Stimulated activated CD4-positive, alpha-beta T cell treated with anti-CD3 and anti-CD28 coated beads, TNF-alpha, amount 100 ng/mL, for 1 hour (primary cell): ENCODE measurements at places on chromosomes 3 and 15.

GRCh38 chr15:91975241-91975978, 121.9 kb downstream of the SLCO3A1 start:
- no peak for DNase-seq

GRCh38 chr3:99576904-99577559, 61.4 kb upstream of the COL8A1 start:
- no peak for DNase-seq

- DNase-seq = no peak
Observed at GRCh38 chr15:57496946-57497869, 94.5 kb upstream of the MYZAP start.

DNA sequence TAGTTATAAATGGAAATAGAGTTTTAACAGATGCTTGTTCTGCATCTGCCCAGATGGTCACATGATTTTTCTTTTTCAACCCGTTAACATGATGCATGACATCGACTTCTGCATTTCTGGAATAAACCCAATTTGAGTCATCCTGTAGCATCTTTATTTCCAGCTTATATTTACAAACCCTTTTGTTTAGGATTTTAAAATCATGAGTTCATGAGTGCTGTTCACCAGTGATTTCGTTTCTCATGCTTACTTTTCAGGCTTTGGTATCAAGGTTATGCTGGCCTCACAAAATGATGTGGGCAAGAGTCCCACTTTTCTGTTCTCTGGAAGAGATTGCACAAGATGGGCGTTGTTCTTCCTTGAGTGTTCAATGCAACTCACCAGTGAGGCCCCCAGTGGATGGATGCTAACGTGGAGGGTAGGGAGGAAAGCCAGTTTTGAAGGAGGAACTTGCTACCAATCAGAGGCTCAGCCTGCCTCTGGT, 5.2 kb downstream of the HRH1 start:
- DNase-seq = no peak

GRCh38 chr3:87503900-87504498, 227.6 kb upstream of the POU1F1 start:
- DNase-seq = no peak

- no peak for DNase-seq
Observed at GRCh38 chr3:142580061-142580423, 1.5 kb upstream of the ATR start.
